ENCODE measurements at places on chromosomes 7 and 10.

DNA sequence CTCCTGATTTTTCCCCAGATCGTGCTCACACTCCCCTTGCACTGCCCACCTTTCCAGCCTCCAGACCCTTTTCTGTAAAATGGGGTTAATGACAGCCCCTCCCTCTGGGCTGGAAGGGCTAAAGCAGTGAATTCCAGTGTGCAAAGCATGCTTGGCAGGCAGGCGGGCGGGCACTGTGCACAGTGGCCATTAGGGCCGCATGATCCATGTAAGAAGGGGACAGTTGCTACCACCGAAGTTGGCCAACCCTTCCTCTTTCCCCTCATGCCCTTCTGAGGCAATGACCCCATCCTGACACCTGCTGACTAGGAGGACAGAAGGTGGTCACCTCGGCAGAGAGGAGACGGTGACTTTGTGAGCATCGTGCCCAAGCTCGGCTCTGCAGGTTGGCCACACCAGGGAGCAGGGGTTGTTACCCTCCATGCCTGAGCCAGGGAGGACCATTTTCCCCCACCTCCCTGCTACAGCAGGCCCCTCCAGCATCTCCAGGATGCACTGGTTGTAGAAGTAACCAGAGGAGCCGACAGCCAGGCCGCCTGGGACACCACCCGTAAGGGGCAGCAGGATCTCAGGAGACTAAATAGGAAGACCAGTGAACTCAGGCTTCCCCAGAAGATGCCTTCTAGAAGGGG, 166.4 kb downstream of the SLIT1 start:
- no peak for DNase-seq

DNA sequence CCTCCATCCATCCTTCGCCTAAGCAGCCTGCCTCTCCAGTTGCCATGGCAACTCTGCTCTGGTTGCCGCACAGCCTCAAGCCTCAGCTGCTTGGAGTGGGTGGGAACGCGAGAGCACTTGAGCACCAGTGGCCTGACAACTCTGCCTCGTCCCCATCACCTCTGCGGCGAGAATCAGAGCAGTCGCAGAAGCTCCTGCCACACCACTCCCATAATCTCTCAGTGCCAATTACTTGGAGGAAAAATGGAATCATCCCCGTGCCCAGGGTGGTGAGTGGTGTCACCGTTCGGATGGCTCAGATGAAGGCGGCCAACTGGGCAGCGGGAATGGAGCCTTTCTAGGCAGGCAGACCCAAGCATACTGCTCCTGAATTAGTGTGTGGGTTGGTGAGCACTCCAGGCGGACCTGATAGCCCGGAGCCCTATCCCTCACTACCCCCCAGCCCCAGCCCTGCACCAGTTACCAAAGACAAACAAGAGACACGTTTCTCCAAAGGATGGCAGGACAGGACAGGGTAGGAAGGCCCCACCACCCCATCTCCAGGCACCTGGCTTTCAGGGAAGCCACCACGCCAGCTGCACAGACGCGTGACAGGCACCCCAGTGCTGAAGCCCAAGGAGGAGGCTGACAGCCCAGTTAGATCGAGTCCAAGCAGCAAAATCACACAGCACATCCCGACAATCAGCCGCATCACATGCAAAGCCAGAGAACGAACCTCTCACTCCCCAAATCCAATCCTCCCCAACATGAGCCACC, 335.4 kb downstream of the PTPRN2 start:
- DNase-seq, result no peak

GRCh38 chr7:107269790-107270189, 101.0 kb downstream of the HBP1 start:
- no peak for DNase-seq

GRCh38 chr10:97736403-97736901, 476 bp upstream of the ZFYVE27 start:
- no peak for DNase-seq

- DNase-seq, result no peak
These were observed 36.5 kb downstream of the DDIT4 start for GRCh38 chr10:72310241-72310633.

GRCh38 chr10:86692023-86692514, 23.8 kb downstream of the LDB3 start:
- no peak for DNase-seq

GRCh38 chr7:138864667-138865066, 66.7 kb upstream of the ATP6V0A4 start:
- DNase-seq, result no peak

DNA sequence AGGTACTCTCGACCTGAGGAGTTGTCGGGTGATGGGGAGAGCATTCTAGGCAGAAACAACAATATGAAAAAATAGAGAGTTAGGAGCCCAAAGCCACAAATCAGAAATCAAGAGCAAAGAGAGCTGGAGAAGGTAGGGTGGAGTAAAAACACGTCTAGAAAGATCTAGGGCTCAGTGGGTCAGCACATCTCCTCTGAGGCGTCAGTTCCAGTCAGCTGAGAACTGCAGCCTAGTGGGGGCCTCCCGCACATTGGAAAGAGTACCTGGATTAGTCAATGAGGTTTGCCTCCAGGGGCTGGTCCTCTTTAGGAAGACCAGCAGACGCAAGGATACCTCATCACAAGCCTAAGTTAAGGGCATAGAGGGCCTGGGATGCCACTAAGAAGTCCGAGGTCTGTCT, 113.2 kb upstream of the LANCL2 start:
- DNase-seq, result no peak

DNA sequence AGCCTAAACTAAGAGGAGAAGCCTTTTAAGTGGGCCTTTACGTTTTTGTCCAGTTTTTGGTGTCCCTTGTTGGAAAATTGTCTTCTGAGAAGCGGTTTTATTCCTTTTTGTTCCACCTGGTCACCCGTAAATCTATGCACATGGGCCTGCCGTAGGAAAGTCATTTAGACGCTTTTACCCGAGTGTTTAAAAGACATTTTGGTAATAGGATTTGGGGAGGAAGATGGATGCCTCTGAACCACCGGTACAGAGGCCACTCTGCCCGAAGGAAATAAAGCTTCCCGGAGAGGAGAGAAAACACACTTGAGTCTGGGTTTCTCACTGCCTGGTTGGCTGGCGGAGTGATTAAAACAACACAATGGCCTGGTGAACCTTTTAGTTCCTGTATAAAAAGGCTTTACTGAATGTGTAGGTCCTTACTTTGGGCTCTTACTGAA, 760 bp downstream of the THNSL1 start:
- peak; percentile 2 for DNase-seq
